Stimulated activated CD4-positive, alpha-beta T cell treated with anti-CD3 and anti-CD28 coated beads, Interleukin-4, amount 100 ng/mL, for 4 hours (primary cell): ENCODE measurements at places on chromosomes 1 and 21.

DNA sequence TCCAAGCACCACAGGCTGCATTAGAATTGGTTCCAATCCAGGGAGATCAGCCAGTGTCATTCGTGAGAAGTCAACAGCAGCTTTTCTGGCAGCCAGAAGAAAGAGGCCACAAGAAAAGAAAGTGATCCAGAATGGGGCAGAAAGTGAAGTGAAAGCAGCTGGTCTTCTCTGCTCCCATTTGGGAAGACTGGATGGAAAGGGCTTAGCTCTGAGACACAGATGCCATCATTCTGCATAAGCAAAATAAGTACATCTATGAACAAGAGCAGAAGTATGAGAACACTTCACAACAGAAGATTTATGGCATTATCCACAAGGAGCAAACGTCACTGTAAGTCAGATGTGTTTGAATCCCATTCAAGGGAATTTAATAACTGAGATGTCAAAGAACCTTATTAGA, 326.5 kb upstream of the ESRRG start:
- no peak for DNase-seq

DNA sequence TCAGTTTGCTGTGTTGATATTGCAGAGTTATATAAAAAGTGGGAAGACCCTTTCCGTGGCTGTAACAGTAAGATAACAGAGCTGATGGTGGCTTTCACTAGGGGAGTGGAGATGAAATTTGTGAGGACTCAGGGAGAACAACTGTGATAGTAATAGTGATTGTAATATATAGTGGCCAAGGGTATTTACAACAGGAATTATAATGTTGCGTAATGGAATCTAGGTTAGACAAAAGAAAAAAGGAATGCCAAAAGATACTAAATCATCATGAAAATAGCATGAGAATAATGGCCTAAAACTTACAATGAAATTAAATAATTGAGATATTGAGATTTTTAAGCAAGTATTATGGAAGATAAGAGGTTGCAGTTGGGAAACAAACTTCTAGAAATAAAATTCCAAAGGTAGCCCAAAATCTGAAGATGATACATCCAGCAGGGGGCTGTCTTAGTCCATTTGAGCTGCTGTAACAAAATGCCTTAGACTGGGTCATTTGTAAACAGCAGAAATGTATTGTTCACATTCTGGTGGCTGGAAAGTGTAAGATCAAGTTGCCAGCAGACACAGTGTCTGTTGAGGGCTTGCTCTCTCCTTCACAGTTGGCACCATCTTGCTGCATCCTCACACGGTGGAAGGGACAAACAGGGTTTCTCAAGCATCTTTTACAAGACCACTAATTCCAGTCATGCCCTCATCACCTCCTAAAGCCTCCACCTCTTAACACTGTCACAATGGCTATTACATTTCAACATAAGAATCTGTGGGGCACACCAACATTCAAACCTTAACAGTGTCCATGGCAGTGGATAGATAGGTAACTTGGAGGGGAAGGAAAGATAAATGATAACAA, 711.2 kb downstream of the MRPL39 start:
- no peak for DNase-seq

GRCh38 chr21:26972192-26972591, 5.3 kb upstream of the ADAMTS5 start:
- DNase-seq: no peak

- DNase-seq: no peak
These were observed 11.3 kb upstream of the RHEX start for GRCh38 chr1:206041640-206042039.

DNA sequence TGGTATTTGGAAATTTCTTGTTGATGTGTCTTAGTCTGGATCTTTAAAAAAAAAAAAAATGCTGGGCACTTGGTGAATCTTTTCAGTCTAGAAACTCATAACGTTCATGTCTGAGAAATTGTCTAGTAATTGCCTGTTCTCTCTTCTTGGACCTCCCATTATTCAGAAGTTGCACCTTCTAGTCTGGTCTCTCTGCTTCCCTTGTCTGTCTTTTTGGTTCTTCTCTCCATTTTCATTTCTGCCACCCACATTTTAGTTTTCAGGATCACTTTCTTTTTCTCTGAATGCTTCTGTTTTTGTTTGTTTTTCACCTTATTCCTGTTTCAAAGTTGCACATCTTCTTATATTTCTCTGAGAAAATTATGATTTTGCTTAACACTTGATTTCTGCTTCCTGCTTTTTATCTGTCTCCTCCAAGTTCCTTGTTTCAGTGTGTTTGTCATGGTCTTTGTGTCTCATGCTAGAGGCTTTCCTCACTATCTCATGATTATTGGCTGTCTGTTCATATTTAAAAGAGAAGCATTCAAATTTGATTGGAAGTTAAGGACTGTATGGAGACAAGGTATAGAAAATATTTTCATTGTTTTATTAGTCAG, 21.3 kb downstream of the BACE2 start:
- DNase-seq: no peak

- DNase-seq: no peak
These were observed 36.6 kb downstream of the CDC42 start for GRCh38 chr1:22089134-22089571.

DNA sequence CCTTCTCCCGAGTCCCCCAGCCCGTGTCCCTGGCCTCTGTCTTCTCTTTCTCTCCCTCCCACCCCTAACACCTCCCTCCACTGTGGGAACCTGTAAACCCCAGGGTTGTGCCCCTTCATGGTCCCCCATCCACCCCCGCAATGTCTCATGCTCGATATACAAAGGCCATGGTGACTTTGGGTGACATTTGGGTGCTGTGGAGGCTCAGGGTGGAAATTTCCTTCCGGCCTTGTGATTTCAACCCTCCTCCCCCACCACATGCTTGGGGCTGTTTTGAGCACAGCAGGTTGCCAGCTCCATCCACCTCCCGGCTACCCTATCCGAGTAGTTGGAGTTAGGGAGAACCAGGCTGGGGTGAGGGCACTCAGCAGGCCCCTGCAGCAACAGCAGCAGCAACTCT, 25.7 kb upstream of the VPS13D start:
- peak; percentile 32 for DNase-seq

- DNase-seq: no peak
These were observed 69.2 kb upstream of the SGIP1 start for GRCh38 chr1:66464802-66465201.

DNA sequence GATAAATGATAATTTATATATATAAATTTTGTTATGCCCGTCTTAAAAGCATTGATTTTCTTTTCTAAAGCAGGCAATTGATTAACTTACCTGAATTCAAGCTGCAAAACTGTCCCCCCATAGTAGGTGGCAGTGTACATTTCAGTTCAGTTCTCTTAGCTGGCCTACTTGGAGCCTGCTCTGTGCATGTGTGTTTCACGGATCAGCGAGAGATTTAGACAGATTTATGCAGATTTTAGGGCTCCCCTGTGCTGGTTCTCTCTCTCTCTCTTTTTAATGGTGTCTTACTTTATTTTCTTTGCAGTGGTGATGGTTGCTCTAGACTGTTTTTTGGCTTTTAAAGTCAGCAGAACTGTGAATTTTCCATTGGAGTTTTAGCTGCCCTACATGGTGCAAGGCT, 30.7 kb downstream of the CLIC4 start:
- no peak for DNase-seq
